ENCODE measurements at places on chromosomes 5 and 9.

DNA sequence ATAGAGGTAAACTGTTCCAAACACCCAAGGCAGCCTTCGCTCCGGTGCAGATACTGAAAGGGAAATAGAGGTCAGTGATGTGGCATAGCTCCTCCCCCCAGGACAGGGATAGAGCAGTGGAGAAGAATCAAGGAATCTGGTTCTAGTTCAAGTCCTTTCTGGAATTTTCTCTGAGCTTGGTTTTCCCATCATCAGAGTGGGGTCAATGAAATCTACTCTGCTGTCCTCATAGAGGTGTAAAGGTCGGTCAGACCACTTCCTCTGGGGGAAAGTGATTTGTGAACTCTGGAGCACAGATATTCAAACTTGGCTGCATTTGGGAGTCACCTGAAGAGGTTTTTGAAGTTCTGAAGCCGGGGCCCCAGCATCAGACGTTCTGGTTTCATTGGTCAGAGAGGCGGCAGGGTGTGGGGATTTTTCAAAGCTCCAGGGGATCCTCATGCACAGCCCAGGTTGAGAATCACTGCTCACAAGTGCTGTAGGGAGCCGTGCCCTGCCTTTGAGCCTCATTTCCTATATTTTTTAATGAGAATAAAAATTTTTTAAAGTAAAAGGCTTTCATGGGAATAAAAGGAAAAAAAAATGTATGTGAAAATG is 105.7 kb upstream of the RAD23B start:
- no peak for DNase-seq

GRCh38 chr9:75715360-75715759 is 175.1 kb upstream of the PCSK5 start:
- DNase-seq = no peak

- no peak for DNase-seq
These were observed 754.7 kb upstream of the CDH6 start for GRCh38 chr5:30438785-30439184.

GRCh38 chr5:66013906-66014305 is 87.5 kb downstream of the ERBIN start:
- DNase-seq = no peak

GRCh38 chr5:65695162-65695755 is 26.6 kb downstream of the SGTB start:
- DNase-seq = no peak

- no peak for DNase-seq
These were observed 157.6 kb downstream of the CD180 start for GRCh38 chr5:67038817-67039603.

GRCh38 chr9:38094165-38094564 is 25.1 kb upstream of the SHB start:
- DNase-seq = no peak

- DNase-seq = no peak
These were observed 915 bp downstream of the HSDL2 start for GRCh38 chr9:112380825-112381221.

DNA sequence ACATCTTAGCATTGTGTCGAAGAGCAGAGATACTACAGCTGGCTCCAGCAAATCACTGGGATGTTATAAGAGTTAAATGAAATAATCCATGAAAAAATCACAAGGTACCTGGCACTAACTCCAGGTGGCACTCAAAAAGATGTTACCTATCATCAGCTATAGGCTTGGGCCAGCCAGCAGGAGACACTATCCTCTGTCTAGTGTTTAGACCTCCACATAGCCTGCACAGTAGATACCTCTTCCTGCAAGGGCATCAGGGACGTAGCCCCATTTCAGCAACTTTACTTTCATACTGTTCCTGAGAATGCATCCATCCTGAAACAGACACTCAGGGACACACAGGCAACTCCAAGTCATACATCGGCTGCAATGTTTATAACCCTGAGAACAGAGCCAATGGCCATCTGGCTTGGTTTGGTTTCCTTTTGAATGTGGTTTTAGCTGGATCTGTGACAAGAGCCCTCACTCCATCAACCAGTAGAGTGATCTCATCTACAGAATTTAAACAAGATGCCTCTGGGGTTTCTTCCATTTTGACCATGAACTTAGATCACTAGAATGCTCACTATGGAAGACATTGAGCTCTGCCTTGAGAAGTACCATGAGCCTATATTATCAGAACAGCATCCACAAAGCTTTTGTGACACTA is 69.9 kb downstream of the TLE1 start:
- DNase-seq = no peak

DNA sequence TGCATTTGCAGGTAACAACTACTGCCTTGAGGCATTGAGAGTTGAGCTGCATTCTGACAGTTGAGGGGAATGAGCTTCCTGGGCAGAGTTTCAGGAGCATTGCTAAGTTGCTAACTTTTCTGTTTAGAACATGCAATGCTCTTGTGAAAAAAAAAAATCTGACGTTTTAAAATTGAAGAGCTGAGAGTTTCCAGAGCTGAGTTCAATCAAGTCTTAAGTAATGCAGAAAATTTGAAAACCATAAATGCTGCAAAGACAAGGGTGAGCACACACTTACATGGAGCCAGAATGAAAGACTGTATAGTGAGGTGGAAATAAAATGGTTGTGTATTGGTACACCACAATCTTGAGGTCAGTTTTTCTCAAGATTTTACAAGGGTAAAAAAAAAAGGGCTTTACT is 166.0 kb downstream of the GABRB2 start:
- DNase-seq = no peak

DNA sequence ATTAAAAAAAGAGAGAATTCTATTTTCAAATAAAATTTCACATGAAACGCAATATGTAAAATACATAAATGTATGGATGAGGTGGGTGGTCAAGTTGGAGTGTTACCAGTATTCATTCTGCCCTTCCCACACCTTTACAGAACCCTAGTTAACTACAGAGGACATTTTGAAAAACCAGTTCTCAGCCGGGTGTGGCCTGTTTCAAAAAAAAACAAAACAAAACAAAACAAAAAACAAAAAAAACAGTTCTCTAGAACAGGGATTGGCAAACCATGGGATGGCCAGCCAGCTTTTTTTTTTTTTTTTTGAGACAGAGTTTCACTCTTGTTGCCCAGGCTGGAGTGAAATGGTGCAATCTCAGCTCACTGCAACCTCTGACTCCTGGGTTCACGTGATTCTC is 28.4 kb upstream of the HK3 start:
- DNase-seq = no peak

- DNase-seq = no peak
These were observed 213.3 kb downstream of the SEMA6A start for GRCh38 chr5:116361171-116361967.

GRCh38 chr5:168179192-168179593 is 112.3 kb upstream of the WWC1 start:
- no peak for DNase-seq

DNA sequence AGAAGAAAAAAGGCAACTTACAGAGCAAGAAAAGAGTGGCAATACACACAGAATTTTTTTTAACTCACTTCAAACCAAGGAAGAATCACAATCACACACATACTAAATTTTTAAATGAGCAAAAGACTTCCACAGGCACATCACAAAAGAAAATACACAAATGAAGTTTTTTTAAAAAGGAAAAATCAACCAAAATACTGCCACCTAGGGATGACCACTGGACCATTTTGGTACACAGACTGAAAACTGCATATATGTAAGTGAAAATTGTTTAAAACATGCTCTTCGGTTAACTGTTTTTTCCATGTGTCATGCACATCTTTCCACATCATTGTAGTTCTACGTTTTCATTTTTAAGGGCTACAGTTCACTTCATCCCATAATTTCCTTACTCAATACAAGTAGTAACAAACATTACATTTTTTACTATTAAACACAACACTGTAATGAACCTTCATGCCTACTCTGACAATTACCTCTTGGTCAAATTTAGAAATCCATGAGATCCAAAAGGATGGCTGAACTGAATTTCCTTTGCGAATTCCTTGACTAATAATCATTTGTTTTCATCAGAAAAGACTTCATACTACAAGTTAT is 79.0 kb downstream of the FBXW11 start:
- DNase-seq = no peak

DNA sequence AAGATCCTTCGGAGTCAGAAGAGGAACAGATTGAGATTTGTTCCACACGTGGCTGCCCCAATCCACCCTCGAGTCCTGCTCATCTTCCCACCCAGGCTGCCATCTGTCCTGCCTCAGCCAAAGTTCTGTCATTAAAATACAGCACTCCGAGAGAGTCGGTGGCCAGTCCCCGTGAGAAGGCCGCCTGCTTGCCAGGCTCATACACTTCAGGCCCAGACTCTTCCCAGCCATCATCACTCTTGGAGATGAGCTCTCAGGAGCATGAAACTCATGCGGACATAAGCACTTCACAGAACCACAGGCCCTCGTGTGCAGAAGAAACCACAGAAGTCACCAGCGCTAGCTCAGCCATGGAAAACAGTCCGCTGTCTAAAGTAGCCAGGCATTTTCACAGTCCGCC is 85.9 kb downstream of the GOLPH3 start:
- DNase-seq = no peak

- DNase-seq = no peak
These were observed 317.2 kb downstream of the DEPDC1B start for GRCh38 chr5:60382716-60383115.

DNA sequence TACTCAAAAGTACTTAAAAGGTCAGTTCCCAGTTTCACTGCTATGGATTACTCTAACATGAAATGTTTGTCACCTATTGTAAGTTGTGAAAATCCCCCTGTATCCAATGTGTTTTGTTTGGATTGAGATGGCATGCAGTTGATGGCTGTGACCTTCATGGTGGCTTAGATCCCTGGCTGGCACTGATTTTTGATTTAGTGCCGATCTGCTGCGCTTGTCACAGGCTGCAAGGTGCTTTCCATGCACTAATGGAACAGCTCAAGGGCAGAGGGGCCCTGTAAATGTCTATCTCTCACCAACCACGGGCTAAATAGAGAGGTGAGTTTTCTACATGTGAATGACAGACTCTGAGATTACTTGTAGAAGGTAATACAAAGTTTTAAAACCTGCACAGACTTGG is 69.8 kb upstream of the WDR41 start:
- no peak for DNase-seq

DNA sequence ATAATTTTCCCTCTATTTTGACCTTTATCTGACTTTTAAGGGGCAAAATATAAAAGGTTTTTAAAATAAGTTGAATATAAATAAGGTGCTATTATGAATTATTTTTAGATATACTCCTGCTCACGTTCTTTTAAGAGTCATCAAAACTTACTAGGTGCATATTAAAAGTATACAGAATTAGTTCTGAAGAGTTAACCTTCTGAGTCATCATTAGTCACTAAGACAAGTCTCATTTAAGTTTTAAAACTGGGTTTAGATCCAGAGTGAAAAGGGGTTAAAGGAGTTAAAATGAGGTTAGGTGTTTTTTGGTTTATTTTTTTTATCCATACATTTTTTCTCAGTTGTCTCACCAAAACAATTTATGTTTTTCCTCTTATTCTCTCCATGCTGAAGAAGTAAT is 41.7 kb downstream of the SMIM15 start:
- DNase-seq = no peak

DNA sequence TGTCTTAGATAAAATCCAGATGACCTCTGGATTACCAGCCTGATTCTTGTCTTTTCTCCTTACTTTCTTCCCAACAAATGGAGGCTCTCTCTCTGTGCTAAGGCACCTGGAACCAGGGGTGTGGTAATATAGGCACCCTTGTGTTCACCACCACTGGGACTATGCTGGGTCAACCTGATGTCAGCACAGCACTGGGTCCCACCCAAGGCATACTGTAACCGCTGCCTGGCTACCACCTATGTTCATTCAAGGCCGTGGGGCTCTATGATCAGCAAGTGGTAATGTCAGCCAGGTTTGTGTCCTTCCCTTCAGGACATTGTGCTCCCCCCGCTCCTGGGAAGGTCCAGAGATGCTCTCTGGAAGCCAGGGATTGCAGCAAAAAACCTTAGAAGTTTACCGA is 283.6 kb downstream of the TMEM232 start:
- no peak for DNase-seq

GRCh38 chr9:33315371-33315770 is 25.1 kb downstream of the NFX1 start:
- DNase-seq = no peak

DNA sequence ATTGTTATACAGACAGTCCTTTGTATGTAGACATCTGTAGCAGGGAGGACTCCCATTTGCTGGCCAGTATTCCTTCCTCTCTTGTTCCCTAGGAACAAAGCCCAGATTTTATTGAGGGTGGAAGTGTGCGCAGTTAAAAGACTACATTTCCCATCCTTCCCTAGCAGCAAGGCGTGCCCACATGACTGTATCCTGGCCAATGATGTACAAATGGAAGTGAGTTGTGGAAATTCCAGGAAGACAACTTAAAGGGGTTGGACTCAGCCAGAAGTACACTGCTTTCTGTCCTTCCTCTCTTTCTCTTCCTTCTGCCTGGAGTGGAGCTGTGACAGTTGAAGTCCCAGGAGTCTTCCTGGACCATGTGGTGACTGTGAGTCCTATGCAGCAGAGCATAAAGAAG is 89.0 kb downstream of the HRH2 start:
- DNase-seq = no peak

GRCh38 chr9:119370816-119371215 is 1.6 kb upstream of the BRINP1 start:
- no peak for DNase-seq

GRCh38 chr9:127721391-127721821 is 5.5 kb downstream of the TTC16 start:
- DNase-seq = no peak

DNA sequence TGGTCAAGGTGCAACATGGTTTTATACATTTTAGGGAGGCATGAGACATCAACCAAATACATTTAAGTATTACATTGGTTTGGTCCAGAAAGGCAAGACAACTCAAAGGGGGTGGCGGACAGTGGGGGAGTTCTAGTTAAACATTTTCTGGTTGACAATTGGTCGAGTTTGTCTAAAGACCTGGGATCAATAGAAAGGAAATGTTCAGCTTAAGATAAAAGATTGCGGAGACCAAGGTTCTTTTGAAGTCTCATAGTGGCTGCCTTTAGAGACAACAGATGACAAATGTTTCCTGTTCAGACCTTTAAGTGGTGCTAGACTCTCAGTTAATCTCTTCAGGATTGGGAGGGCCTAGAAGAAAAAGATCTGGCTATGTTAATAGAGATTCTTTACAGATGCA is 47.7 kb upstream of the TTC39B start:
- DNase-seq = no peak

DNA sequence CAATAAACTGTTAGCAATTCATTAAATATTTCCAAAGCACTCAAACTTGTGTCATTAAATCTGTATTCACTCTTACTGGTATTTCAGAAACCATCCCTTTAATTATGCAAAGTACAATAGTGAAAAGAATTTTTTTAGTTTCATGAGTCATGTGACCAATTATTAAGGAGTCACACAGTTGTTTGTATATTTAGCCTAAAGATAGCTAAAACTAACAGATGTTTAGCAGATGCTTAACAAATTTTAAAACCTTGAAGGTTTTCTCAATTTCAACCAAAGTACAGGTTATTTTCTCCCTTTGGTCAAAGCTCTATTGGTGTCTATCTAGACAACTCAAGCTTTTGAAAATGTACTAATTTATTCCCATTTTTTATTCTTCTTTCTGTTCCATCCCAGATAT is 44.1 kb downstream of the PJA2 start:
- DNase-seq = no peak
